ENCODE measurements at places on chromosomes 5 and 9.

GRCh38 chr9:8365466-8366160 lies 566.0 kb upstream of the DMAC1 start:
- no peaks in the 10 kb centered on the region for H3K27me3 ChIP-seq
- H3K4me1 ChIP-seq, result no peaks in the 10 kb centered on the region
- H3K27ac ChIP-seq, result no peak overlapping the region
- H3K4me3 ChIP-seq, result no peak overlapping the region

DNA sequence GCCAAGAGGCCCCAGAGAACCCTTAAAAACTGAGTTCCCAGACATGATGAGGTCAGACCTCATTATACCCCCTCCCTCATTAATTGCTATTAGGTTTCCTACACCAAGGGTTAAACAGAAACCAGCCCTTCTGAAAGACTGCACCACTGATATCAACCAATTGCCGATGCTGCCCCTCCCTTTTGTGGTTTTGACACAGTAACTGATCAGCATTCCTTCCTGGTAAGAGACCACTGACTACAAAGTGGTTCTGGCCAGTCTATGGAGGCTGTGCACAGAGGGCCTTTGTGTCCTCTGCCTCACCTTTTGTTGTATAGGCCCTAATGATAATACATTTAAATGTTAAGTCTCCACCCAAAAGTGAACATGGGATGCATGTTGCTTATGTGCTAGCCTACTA lies 201.5 kb downstream of the FRMD3 start:
- H3K36me3 ChIP-seq, result no peaks in the 10 kb centered on the region
- H3K4me1 ChIP-seq, result no peaks in the 10 kb centered on the region
- no peak for DNase-seq
- H3K27me3 ChIP-seq, result no peaks in the 10 kb centered on the region
- no peak overlapping the region for H3K4me3 ChIP-seq

GRCh38 chr5:31244921-31245320 lies 51.4 kb downstream of the CDH6 start:
- no peaks in the 10 kb centered on the region for H3K4me1 ChIP-seq
- no peak overlapping the region for H3K4me3 ChIP-seq
- no peak overlapping the region for H3K27ac ChIP-seq
- no peaks in the 10 kb centered on the region for H3K27me3 ChIP-seq
- no peaks in the 10 kb centered on the region for H3K36me3 ChIP-seq

DNA sequence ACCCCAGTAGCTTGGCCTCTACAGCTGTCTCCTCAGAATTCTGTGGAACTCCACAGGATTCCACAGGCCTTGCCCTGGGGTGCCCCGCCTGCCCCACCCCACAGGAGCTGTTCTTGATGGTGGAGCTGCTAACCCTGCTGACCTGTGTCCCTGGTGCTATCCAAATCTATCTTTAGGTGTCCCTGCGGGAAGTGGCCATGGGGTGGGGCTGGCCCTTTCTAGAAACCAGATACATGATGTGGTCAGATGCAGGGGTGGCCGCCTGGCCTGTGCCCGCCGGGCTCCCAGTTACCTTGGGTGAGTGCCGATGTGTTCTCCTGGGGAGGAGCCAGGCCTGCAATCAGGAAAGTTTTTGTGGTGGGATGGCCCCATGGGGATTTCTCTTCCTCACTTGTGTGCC lies 34.2 kb downstream of the WNK2 start:
- DNase-seq, result no peak
- H3K27me3 ChIP-seq, result peaks cover 11% of the 10 kb centered on the region
- H3K4me3 ChIP-seq, result no peak overlapping the region
- H3K4me1 ChIP-seq, result peaks cover 3% of the 10 kb centered on the region
- H3K36me3 ChIP-seq, result peaks cover 8% of the 10 kb centered on the region
- no peak overlapping the region for H3K27ac ChIP-seq
